Activated CD8-positive, alpha-beta memory T cell treated with anti-CD3 and anti-CD28 coated beads, Interleukin-2, amount 10 ng/mL, durations not matched to agents 7 days and 5 days (primary cell): ENCODE measurements at places on chromosomes 13 and 19.

- DNase-seq, result no peak
Observed at GRCh38 chr19:12664406-12665280, 1.9 kb downstream of the MAN2B1 start.

DNA sequence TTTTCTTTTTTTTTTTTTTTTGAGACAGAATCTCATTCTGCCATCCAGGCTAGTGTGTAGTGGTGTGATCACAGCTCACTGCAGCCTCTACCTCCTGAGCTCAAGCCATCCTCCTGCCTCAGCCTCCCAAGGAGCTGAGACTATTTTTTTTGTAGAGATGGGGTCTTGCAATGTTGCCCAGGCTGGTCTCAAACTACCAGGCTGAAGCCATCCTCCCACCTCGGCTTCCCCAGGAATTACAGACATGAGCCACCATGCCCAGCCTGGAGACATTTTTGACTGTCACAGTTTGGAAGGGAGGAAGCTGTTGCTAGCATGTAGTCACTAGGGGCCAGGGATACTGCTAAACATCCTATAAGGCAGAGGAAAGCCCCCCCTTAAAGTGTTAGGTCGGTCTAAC, 23.9 kb downstream of the ZIC5 start:
- no peak for DNase-seq

GRCh38 chr13:39913928-39914327, 258.5 kb downstream of the COG6 start:
- DNase-seq, result no peak

- DNase-seq, result no peak
Observed at GRCh38 chr19:50434525-50434924, 1.8 kb downstream of the MYBPC2 start.

DNA sequence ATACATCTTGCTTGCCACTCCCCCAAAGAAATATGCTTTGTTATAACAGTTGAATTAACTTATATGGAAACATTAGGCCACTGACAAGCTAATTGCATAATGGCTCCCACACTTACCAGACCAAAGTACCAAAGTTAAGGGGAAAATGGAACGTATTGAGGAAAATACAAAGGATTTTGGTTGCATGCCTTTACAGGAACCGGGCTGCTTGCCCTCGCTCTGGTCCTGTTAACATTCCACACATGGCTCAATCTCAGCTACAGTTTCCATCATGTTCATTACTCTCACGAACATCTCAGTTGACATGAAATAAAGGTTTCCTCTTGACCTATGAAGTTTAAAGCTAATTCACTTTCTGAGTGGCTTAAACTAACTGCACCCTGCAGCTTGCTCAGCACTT, 220.7 kb upstream of the RXFP2 start:
- DNase-seq, result no peak

DNA sequence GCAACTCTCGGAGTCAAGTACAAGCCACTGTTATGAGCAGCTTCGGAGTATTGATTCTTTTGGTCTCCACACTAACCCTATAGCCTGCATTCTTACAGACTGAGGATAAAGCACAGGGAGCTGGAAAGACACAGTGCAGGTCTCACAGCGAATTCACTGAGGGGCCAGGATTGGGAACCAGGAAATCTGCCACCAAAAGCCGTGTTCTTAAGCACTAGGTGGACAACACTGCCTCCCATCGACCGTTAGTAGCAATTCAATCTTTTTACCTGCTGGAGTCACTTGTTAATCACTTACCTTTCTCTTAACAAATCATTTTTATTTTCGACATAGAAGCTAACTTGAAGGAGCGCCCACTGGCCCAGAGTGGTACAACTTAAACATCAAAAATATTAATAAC, 6.3 kb downstream of the PMIS2 start:
- no peak for DNase-seq

DNA sequence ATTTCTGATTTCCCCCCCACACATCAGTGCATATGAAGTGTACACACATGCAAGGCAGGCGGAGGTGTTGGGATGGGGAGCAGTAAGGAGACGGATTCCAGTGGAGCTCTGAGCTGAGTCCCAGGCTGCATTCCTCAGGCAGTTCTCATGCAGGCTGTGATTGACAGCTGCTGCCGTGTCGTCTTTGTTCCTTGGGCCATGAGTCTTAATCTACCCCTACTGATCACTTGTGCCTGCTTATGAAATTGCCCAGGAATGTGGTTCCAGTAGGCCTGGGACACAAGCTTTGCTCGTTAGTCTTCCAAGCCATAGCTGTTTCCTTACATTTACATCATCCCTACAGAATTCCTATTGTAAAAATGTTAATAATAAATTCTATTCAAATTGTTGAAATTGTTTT, 1241.9 kb downstream of the UQCRFS1 start:
- DNase-seq, result no peak
